OCI-LY7 (cell line): ENCODE measurements at places on chromosomes 7 and 10. TPM values are rescaled to one million over a fixed set of nuclear protein-coding genes. Genes with fewer than 3 reads are reported as not detected.
A peak's percentile ranks its signal among the peaks of the same experiment; 100 is the strongest.

GRCh38 chr7:78081888-78082287 is 283.3 kb downstream of the PHTF2 start:
- no peak for DNase-seq

- DNase-seq: no peak
Observed at GRCh38 chr10:59894114-59894513, 12.2 kb downstream of the CCDC6 start.

GRCh38 chr10:93337309-93337721 is 144.8 kb downstream of the MYOF start:
- DNase-seq: no peak

DNA sequence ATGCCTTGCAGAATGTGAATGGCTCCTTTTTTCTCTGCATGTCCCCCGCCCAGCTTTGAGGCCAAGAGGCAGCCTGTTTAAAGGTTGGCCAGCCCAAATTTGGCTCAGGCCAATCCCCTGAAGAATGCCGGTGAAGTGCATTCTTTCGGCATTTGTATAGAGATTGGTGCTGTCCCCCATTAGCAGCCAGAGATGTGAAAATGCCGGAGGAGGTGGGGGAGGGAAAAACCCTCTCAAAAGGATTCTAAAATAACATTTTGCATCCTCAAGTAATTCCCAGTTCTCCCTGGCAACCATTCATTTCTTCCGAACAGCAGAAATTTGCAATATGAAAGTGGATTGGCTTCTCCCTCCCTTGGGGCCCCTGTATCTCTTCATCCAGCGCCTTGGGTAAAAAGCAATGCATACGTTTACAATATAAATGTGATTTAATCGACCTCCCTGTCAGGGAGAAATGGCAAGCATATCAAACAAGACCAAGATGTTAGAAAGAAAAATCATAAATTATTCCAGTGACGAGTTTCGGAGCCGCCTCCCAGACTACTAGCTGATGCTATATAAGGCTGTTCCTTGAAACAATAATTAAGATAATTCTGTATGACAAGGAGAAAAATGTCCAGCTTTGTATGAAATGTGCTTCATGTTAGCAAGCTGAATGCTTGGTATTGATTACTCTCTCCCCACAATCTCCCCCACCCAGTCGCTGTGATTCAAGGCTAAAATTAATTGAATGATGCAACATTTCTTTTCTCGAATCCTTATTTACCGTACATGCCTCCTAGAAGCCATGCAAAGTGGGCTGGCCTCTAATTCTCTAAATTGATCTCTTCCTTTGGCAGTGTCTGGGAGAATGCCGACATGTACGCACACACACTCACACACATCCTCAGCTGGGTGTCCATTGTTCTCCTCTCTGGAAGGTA is 323.7 kb downstream of the RPS24 start:
- no peak for DNase-seq

DNA sequence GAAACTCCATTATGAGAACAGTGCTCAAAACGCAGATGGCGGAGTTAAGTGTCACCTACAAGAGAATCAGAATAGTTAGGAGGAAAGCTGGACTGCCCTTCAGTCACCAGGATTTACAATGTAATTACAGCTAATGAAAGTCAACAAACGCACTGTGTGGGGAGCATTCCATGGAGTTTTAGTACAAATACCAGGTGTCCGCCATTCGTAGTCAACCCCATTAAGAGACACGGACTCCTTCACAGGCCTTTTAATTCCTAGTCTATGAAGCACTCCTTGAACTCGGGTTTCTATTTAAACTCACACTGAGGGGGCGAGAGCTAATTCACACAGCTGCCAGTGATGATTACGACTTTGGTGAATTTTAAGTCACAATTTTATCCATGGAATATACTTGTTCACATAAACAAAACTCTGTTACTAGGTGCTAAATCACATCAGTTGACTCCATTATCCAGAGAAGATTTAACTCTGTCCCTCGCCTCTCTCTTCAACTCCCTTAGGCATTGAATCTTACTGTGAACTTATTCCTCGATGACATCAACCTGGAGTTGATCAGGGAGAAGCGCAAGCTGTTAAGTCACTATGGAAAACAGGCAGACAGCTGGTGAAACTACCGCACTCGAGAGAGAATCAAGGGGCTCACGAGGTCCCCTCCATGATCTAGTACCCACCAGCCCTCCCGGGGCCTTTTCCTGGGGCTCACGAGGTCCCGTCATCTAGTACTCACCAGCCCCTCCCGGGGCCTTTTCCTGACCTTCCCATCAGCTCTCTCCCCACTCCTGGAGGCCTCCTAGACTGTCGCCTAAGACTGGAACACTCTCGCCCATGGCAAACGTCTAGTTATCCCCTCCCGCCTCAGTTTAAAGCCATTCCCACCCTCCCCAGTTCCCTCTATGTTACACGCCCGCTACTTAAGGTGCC is 1.5 kb downstream of the ZFAND2A start:
- DNase-seq: no peak

GRCh38 chr7:2069472-2069860 is 163.3 kb downstream of the MAD1L1 start:
- peak; percentile 11 for DNase-seq

DNA sequence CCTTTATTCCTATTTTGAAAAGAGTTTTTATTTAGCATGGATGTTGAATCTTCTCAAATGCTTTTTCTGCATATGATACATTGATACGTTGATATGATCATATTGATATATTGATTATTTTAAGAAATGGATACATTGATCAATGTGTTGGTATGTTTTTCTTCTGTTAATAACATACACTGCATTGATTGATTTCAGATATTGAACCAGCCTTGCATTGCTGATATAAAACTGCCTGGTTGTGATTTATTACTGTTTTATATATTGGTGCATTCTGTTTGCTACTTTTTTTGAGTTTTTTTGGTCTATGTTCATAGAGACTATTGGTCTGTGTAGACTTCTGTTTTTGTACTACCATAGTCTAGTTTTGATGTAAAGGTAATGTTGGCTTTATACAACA is 26.8 kb upstream of the RABGEF1 start:
- DNase-seq: no peak

DNA sequence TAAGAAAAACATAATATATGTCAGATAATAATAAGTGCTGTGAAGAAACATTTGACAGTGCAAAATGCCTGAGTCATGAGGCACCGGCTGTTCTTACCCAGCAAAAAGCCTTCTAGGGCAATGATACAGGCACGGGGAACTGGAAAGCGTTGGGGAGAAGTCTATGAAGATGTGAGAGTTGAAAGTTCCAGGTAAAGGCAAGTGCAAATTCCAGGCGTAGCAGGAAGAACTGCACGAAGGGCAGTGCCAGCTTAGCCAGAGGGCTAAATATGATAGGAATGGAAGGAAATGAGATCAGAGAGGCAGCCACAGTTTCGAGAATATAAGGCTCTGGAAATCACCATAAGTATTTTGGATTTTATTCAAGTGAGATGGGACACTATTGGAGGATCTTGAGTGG is 87.0 kb downstream of the IPMK start:
- DNase-seq: no peak

DNA sequence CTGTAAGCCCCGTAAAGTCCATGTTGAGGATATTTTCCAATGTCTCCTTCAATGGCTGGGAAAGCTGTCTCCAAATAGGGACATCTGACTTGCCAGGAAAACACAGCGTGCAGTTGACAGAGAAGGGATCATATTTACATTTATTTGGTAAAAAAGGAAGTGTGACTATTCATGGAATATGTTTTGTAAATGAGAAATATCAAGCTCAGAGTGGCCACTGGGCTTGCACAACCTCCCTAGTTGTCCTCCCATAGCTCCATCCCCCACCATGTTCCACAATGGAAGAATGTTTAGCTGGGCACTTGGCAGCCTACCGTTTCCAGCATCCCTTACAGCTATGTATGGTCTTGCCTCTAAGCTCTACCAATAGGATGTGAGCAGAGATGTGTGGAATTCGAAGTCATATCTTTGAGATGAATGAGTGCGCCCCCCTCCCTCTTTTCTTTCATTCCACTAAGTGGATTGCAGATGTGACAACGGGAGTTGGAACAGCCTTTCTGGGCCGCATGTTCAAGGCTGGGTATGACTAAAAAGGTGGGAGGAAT is 306.6 kb upstream of the ZMIZ1 start:
- no peak for DNase-seq

- no peak for DNase-seq
Observed at GRCh38 chr7:130350945-130351790, 6.6 kb downstream of the CPA5 start.

- no peak for DNase-seq
Observed at GRCh38 chr7:36962367-36962766, 238.1 kb upstream of the AOAH start.

DNA sequence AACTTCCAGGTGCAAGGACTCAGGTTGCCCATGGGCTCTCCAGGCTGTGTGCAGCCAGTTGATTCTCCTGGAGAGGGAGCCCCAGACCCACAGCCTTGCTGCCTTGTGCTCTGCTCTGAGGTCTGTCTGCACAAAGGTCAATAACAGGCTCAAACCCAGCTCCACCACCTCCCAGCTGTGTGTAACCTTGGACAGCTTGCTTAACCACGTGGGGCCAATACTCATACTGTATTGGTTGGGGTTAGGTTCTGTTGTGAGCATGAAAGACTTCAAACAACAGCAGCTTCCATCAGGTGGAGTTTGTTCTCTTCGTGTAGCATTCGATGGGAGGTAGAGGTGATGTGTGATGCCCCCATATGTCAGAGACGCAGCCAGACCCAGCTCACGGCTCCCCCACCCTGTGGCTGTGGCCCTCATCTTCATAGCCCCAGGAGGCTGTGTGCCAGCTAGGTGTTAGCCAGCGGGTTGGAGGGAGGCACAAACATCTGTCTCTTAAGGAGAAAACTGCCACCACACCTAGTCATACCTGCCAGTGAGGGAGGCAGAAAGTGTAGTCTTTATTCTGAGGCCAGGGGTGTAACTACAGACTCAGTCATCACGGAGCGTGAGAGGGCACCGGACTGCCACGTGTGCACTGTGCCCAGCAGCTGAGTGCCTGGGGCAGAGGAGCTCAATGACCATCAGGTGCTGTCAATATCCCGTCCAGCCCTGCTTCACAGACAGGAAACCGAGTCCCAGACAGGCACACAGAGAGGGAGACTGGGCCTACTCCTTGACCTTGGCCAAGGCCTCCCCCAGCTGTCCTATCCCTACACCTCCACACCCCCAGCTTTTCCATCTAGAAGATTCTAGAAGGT is 8.1 kb upstream of the POLD2 start:
- DNase-seq: peak; percentile 58

DNA sequence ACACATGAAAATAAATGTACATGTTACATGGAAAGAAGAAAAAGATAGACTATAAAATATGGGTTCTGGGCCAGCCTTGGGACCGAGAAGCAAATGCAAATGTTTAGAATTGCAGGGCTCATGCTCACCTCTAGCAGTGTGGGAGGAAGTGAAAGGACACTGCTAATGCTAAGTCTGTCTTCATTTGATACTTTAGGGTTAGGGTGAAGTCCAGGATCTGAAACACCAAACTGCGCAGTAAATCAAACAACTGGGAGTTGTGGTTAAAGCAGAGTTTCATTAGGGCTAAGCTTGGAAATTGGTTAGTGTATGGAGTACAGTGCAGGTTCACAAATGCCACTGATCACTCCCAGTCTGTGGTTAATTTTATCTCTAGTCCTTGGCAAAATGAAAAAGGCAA is 73.2 kb upstream of the PDK4 start:
- DNase-seq: no peak

- no peak for DNase-seq
Observed at GRCh38 chr7:33556472-33556871, 348.9 kb upstream of the BMPER start.

GRCh38 chr10:11535346-11535959 is 76.0 kb downstream of the USP6NL start:
- DNase-seq: peak; percentile 90

- no peak for DNase-seq
Observed at GRCh38 chr10:878333-878759, 53.2 kb downstream of the LARP4B start.

- no peak for DNase-seq
Observed at GRCh38 chr7:36916116-36916515, 191.8 kb upstream of the AOAH start.

DNA sequence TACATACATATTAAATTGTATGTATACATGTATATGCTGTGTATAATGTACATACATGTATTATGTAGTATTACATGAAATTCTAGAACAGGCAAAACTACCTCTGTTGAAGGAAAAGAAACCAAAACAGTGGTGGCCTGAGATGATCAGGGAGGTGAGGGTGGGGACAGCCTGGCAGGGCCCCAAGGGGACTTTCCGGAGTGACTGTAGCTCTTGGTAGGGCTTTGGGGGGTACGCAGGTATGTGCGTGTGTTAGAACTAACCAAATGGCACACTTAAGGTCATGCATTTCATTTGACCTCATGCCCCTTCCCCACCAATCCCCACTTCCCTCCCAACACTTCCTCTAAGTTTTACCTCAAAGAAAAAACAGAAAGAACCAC is 31.3 kb downstream of the CTBP2 start:
- no peak for DNase-seq

DNA sequence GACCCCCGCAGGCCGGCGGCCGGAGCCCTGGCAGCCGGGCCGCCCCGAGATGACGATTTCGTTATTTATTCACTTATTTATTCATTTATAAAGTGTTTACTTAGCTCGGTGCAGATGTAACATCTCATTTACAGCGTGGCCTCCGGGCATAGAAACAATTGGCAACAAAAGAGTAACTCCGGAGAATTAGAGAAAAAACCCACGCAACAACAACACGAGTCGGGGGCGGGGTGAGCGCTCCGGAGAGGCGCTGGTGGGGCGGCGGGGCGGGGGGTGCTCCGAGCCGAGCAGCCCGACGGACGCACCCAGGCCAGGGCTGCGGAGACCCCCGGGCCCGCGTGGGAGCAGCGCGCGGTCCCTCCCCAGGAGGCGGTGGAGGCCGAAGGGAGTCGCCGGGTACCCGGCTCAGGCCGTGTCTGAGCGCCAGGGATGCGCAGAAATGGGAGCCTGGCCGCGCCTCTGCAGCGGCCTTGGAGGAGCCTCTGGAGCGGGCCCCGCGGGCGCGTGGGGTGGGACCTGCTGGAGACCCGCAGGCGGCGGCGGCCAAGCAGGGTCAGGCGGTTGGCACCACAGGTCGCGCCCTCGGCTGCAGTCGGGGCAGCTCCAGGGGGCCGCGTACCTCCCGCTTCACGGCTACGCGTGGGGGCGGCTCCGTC is 14.3 kb downstream of the UNCX start:
- DNase-seq: no peak

- DNase-seq: no peak
Observed at GRCh38 chr7:13179775-13180523, 492.5 kb downstream of the ARL4A start.

- no peak for DNase-seq
Observed at GRCh38 chr10:3554121-3554522, 230.9 kb downstream of the KLF6 start.

GRCh38 chr7:73470208-73470607 is 36.6 kb downstream of the FZD9 start:
- no peak for DNase-seq

The TRIL gene
- total RNA-seq: not detected in 2 replicates

The AGBL3 gene
- total RNA-seq: 4.9 and 7.1 TPM in 2 replicates

The CYP3A7 gene
- total RNA-seq: not detected in 2 replicates

The CCDC6 gene
- total RNA-seq: 22.4 and 25.4 TPM in 2 replicates

The FAM13C gene
- total RNA-seq: not detected in 2 replicates

The PWWP2B gene
- 9.4 and 10.6 TPM in 2 replicates for total RNA-seq

The ABLIM1 gene
- 246 and 268 TPM in 2 replicates for total RNA-seq

The BMPER gene
- not detected in 2 replicates for total RNA-seq

The EVX1 gene
- not detected in 2 replicates for total RNA-seq
